ENCODE measurements at places on chromosomes 12 and 14.

- peak; percentile 53 for DNase-seq
These were observed 96.3 kb downstream of the PTPN11 start for GRCh38 chr12:112514926-112515642.

DNA sequence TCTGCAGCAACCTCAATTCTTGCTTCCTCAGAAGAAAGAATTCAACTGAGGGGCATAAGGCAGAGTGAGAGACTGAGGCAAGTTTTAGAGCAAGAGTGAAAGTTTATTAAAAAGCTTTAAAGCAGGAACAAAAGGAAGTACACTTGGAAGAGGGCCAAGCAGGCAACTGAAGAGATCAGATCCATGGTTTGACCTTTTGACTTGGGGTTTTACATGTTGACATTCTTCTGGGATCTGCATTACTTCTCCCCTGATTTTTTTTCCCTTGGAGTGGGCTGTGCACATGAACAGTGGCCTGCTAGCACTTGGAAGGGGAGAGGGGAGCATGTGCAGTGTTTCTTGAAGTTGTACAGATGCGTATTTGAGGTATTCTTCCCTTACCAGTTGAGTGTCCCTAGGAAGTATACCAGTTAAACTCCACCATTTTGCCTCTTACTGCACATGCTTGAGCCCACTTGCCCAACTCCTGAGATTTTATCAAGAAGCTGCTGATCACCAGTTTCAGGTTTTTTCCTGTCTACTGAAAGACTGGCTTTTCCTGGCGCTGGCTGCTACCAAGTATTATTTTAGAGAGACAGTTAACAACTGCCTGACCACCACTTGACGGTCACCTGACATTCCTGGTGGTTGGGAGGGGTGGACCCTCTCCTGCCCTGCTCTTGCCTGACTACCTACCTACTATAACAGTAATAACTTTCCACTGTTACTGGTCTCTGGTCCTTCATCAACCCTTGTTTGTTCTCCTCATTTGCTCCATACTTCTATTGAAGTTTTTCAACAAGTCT lies 26.0 kb upstream of the TMTC2 start:
- no peak for DNase-seq

GRCh38 chr14:64732536-64733120 lies 28.4 kb downstream of the PLEKHG3 start:
- DNase-seq: no peak

DNA sequence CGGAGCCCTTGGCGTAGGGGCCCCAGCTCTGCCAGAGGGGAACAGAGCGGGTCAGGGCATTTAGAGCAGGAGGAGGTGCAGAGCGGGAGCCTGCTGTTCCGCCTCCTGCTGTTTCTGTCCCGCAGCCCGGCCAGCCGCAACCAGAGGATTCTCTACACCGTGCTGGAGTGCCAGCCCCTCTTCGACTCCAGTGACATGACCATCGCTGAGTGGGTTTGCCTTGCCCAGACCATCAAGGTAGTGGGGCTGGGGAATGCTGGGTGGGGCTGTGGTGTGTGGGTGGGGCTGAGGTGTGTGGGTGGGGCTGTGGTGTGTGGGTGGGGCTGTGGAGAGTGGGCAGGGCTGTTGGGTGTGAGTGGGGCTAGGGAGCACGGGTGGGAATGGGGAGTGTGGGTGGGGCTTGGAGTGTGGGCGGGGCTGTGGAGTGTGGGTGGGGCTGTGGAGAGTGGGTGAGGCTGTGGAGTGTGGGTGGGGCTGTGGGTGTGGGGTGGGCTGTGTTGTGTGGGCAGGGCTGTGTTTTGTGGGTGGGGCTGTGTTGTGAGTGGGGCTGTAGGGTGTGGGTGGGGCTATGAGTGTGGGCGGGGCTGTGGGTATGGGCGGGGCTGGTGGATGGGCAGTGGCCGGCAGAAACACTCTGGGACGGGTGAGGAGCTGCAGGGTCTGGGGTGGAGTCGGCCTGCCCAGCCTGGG lies 8.0 kb downstream of the ASPG start:
- DNase-seq: no peak

DNA sequence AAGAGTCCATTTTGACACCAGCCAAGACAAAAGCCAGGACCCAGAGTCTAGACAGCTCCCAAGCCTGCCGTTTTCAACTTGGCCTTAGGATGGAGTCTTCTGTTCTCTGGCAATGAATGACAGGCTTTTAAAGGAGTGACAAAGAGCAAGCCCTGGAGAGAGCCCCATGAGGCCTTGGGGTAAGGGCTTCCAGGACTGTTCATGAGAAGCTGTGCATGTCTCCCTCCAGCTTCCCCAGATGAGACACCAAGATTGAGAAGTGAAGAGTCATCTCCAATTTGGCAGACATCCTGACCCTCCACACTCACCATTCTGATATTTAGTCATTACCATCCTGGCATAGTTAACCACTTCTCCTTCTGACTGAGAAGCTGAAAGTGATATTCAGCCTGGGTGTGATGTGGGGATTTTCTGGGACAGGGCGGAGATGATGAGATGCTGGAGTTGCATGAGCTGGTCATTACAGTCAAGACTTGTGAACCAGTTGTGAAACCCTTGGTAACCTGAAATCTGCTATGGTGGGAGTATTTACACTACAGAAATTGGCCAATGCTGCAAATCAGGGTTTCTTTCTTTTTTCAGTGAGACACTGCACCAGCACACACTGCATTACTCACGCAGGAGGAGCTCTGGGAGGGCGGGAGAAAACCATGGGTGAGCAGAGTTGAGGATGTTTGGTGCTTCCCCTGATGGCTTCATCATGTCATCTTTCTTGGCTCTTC lies 77.8 kb downstream of the VCPKMT start:
- peak; percentile 34 for DNase-seq

DNA sequence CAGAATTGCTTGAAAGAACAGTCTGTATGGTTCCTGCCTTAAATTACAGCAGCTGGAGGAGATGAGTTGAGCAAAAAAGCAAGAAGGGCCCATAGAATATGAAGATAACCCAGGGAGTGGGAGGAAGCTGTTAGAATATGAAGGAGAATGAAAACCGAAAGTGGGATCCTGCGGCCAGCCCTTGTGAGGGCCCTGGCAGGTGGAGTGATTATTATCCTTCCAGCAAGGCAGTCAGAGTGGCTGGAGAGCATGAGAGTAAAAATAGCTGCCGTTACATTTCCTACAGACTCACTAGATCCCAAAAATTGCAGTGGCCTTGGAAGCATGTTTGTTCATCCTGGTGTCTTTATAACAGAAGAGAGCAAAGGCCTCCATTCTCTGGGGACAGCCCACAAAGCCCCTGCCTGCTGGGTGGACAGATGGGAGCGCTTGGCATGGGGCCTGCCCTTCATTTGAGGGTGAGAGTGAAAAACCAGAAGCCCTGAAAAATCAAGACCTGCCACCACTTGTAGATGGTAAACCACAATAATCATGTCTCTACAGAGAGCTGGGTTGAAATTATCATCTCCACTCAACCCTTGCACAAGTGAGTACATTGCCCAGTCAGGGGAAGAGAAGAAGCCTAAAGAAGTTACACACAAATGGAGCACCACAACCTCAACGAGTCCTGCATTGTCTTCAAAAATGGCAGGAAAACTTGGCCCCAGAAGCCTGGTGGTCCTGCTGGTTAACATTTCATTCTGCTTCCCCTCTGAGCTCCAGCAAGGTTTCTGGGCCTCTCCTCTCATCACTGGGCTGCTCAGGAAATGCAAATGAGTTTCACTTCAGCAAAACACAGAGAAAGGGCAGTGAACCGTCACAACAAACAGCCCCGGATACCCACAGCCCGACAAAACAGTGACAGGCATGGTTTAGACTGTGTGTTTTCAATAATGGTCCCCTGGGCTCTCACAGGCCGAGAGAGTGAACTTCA lies 20.5 kb downstream of the ZDHHC22 start:
- no peak for DNase-seq

DNA sequence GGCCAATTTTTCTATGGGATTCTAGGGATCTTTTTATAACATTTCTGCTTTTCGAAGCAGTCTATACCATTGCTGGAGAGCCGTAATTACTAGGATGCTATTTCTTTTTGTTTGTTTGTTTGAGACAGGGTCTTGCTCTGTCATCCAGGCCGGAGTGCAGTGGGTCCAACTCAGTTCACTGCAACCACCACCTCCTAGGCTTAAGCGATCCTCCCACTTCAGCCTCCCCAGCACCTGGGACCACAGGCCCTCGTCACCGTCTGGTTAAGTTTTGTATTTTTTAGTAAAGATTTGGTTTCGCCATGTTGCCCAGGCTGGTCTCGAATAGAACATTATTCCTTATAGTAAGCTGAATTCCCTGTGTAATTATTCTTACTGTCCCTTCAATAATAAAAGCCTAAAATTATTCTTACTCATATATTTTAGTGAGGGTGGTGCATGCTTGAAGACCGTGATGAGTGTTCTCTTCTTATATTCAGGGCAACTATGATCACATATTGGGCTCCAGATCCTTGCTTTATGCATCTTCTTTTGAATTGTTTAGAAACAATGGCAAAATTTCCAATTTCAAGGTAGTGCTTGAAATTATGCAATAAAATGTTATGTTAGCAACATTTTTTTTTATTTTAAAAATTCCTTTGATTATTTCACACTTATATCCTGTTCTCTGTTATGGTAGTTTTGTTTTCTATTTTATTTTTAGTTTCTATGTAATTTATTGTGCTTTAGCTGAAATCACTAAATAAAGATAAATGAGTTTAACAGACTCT lies 66.2 kb downstream of the CRADD start:
- DNase-seq: no peak

All from SJSA1 (cell line).